ENCODE measurements at places on chromosomes 5 and 9.

GRCh38 chr5:149740341-149740740 is 10.2 kb downstream of the PPARGC1B start:
- peak; percentile 19 for DNase-seq

GRCh38 chr9:89436963-89437625 is 60.8 kb downstream of the SEMA4D start:
- DNase-seq = peak; percentile 66

DNA sequence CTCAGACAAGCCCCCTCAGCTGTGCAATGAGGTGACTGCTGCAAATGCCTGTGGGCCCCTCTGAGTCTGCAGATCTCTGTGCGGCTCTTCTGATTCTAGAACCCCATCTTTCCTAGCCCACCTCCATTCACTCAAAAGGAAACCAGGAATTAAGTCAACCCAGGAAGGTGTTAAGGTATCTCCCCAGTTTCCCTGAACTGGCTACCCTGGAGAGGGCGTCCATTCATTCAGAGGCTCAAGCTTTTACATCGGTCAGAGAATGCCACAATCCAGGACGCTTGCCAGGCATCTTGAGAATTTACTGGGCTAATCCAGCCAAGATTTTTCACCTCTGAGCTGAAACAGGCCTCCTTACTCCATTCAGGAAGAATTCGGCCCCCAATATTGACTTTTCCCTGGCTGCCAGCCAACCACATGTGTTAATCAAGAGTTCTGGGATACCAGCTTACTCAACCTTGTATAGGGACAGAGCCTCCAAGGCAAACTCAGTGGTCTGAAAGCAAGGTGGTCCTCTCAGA is 889 bp upstream of the ADAMTS12 start:
- no peak for DNase-seq

DNA sequence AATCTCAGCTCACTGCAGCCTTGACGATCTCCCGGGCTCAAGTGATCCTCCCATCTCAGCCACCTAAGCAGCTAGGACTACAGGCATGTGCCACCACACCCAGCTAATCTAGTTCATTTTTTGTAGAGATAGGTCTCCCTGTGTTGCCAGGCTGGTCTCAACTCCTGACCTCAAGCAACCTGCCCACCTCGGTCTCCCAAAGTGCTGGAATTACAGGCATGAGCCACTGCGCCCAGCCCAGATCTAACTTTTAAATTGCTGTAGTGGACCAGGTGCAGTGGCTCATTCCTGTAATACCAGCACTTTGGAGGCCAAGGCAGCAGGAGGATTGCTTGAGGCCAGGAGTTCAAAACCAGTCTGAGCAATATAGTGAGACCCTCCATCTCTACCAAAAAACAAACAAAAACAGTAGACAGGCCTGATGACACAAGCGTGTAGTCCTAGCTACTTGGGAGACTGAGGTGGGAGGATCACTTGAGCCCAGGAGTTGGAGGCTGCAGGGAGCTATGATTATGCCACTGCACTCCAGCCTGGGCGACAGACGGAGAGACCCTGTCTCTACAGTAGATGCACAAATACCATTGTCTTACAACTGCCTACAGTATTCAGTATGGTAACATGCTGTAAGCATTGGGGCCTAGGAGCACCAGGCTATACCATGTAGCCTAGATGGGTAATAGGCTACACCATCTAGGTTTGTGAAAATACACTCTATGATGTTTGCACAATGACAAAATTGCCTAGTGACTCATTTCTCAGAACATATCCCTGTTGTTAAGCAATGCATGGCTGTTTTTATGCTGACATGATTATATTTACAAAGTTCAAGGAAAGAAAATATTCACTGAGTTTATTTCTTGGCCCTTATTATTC is 1.5 kb upstream of the SIT1 start:
- DNase-seq = no peak

- DNase-seq = no peak
These were observed 106.0 kb downstream of the CD180 start for GRCh38 chr5:67090593-67090992.

GRCh38 chr9:136211441-136212344 is 6.8 kb upstream of the LHX3 start:
- DNase-seq = no peak

DNA sequence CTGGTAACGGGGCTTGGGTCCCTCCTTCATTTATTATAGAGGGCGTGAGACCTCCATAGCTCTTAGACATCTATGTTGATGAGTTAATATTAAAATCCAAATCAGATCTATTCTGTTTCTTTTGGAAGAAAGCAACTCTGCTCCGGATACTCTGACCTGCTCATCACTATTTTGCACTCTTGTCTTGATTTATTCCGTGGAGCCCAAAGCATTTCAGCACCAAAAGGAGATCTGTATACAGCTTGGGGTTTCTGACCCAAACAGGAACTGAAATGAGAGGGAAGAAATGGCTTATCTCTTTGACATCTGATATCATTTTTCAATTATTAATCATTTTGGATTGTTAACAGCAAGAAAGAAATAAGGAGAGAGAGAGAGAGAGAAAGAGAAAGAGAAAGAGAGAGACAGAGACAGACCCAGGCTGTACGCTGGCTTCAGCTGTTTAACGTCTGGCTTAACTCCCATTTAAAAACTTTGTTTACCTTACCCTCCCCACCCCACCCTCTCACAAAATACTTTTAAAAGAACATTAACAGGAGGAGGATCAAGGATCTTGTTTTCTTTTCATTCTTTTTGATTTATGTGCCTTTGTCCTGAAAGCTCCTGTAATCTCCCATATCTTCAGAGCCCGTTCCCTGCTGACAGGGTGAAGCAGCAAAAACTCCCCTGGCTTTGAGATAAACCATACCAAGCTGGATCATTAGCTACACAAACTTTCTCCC is 231.4 kb upstream of the TUT7 start:
- DNase-seq = no peak

DNA sequence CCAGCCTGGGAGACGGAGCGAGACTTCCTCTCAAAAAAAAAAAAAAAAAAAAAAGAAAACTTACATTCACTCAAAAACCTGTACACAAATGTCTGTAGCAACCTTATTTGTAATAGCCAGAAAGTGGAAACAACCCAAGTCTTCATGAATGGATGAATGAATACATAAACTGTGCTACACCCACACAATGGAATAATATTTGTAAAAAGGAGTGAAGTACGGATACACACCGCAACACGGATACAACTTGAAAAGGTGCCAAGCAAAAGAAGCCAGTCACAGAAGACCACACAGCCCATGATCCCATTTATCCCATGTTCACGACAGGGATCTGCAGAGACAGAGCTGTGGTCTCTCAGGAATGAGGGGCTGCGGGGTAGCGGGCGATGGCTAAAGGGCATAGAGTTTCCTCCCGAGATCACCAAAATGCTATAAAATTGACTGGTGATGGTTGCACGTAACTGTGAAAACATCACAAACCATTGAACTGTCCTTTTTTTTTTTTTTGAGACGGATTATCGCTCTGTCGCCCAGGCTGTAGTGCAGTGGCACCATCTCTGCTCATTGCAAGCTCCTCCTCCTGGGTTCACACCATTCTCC is 76.2 kb upstream of the COL5A1 start:
- DNase-seq = no peak

DNA sequence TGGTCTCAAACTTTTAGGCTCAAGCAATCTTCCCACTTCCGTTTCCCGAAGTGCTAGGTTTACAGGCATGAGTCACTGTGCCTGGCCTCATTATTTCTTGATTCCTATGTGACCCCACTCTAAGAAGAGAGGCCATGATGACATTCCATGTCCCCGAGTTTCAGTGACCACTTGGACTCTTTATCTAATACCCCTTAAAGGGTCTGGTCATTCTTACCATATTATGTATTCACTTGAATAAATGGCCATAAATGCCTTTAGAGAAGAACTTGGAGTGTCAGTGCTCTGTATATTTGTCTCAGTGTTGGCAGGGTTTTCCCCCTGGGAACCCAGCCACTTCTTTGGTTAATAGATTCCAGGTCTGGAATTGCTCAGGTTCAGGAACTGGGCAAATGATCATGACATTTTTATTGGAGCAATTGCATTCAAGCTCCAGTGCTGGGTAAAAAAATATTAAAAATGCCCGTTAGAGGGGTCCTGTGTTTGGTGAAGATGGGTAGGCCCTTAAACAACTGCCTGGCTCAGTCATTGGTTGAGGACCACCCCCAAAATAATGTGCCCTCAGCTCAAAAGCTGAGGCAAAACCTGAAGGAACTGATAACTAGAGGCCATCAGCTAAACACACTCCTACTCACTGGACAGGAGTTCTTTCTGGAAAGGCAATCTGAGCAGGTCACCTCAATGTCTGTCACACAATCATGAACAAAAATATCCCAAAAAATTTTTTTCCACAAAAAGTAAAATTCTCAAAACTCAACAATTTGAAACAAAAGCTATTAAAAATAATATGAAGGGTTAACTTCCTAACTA is 186.6 kb upstream of the ZNF608 start:
- no peak for DNase-seq

DNA sequence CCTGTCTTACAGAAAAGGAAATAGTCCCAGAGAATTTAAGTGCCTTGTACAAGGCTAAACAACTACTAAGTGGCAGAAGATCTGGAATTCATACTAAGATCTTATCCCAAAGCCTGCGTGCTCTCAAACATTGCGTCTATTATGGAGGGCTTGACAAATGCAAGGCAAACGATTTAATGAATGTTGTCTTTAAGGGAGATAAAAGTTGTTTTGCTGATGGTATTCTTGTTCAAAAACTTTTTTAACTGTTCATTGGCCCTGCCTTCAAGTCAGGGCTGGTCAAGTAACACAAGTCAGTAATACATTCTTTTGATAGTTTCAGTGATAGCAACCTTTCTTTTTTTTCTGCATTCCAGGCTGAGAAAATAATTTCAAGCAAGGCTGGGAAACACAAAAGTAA is 1.7 kb upstream of the SLC38A9 start:
- no peak for DNase-seq
